ELF-1 (cell line): ENCODE measurements at places on chromosomes 16 and 17.

GRCh38 chr17:59786536-59787319, 79.3 kb downstream of the VMP1 start:
- DNase-seq: peak; percentile 89

DNA sequence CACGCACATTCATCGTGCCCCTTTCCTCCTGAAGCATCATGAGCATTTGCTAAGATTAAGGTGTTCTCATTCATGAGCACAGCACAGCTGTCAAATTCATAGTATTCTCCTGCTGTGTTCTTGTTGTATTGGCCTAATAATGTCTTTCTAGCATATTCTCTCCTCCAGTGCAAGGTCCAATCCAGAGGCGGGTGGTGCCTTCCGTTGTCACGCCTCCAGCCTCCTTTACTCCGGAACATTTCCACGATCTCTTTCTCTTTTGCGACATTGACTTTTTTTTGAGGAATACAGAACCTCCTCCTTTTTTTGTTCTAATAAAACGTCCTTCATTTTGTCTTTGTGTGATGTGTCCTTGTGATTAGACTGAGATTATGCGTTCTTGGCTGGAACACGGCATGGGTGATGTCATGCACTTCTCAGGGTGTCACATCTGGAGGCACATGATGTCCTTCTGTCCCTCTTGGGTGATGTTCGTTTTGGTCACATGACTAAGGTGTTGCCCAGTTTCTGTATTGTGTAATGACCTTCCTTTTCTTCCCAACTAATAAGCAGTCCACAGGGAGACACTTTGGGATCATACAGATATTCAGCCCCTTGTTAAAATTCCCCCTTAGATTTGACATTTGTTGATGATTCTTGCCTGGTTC, 66.3 kb downstream of the CLEC16A start:
- DNase-seq: no peak

GRCh38 chr16:55437625-55438024, 41.4 kb upstream of the MMP2 start:
- no peak for DNase-seq

DNA sequence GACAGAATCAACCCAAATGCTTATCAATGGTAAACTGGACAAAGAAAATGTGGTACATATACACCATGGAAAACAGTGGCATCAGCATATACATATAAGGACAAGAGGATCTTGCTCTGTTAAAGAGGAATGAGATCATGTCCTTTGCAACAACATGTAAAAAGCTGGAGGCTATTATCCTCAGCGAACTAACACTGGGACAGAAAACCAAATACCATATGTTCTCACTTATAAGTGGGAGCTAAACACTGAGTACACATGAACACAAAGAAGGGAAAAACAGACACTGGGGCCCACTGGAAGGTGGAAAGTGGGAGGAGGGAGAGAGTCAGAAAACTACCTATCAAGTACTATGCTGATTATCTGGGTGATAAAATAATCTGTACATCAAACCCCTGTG, 447.3 kb upstream of the MAF start:
- DNase-seq: no peak

- no peak for DNase-seq
Measured at GRCh38 chr16:74732707-74733350, 32.2 kb upstream of the MLKL start.

DNA sequence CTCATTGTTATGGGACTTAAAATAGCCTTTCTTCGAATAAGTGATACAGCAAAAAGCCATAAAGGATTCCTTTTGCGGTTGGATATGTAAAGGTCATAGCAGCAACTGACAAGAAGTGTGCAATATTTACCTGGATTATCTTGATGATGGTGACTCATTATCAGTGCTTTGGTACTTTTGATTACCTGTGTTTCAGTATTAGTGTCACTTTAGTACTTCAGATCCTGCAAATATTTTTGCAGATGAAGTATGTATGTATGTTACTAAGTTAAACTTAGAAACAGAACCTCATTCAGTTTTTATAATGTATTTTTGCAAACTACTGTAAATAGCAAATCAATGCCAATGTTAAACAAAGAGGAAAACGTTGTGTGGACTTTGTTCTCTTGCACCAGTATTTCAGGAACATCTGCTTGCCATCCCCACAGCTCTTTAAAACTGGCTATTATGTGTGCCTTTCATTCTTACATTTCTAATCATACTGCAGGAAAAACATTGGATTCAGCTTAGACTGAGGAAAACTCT, 10.5 kb downstream of the CNEP1R1 start:
- no peak for DNase-seq

DNA sequence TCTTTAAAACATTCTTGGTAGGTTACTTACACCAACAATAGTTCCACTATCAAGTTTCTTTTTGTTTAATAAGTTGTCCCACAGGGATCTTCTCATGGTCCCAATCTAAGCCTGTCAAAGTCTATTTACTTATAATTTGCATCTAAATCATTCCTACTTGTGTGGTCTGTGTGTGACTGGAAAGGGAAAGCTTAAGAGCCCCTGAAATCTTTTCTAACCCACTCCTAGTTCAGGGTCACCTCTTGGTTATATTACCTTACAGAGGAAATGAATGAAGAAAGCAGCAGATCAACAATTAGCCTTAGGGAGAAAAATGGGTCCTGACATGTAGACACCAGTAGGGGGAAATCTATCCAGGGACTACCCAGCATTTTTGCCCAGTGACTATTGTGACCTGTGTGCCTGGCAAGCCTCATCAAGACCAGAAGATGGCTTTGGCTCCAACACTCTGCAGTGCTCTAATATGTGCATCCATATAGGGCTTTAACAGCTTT, 110.4 kb upstream of the HAS3 start:
- peak; percentile 46 for DNase-seq

GRCh38 chr17:49003557-49004511, 6.6 kb downstream of the IGF2BP1 start:
- peak; percentile 60 for DNase-seq

DNA sequence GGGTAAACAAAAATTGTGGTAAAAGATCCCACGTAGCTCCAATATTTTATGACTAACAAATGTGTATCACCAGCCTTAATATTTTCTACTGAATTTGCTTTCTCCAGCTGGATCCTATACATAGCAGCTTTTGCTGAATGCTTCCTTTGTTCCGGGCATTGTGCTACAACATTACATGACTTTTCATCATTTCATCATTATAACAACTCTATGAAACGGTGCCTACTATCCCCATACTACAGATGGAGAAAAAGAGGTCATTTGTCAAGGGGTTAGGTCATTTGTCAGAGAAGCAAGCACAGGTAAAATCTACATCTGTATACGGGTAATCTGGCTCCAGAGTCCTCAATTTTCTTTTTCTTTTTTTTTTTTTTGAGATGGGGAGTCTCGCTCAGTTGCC, 74.3 kb downstream of the KANSL1 start:
- DNase-seq: no peak

DNA sequence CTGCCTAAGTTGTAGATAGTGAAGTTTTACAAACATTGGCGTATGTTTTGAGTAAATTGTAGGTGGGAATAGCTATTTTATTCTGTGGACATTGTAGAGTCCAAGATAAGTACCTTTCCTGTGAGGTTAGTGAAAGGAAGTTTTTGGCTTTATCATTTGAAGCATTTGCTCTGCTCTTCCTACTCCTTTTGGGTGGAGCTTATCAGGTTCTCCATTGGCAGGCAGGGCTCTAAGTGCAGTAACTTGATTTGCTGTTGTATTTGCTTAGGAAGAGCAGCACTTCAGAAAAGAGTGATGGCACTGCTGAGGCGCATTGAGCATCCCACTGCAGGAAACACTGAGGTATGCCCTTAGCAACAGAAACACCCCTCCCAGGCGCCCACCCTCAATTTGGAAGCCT, 70.1 kb downstream of the OMG start:
- DNase-seq: no peak

GRCh38 chr16:73142053-73142854, 94.3 kb upstream of the ZFHX3 start:
- DNase-seq: no peak

GRCh38 chr16:70418993-70419318, 19.9 kb downstream of the ST3GAL2 start:
- DNase-seq: no peak

DNA sequence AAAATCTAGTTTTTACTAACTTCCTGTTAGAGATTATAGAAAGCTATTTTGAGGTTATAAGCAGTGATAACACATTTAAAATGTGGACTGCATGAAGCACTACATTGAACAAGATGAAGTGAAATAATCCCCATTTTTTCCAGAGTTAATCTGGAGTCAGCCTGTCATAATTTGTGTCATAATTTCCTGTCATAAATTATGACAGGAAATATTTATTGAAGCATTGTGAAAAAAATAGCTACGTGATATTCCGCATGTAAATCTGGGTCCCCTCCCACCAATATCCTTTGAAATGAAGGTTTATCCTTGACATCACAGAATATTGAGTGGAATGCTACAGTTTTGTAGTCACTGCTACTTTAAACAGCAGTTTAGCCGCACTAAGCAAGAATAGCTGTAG, 40.1 kb downstream of the OMG start:
- DNase-seq: no peak

GRCh38 chr17:10316801-10317542, 55.8 kb downstream of the MYH13 start:
- peak; percentile 85 for DNase-seq

- no peak for DNase-seq
Measured at GRCh38 chr16:89579351-89579750, 3.8 kb downstream of the CPNE7 start.

GRCh38 chr17:73976147-73976546, 227.3 kb upstream of the RPL38 start:
- DNase-seq: peak; percentile 33

GRCh38 chr17:31609996-31610910, 218.8 kb downstream of the RAB11FIP4 start:
- no peak for DNase-seq

DNA sequence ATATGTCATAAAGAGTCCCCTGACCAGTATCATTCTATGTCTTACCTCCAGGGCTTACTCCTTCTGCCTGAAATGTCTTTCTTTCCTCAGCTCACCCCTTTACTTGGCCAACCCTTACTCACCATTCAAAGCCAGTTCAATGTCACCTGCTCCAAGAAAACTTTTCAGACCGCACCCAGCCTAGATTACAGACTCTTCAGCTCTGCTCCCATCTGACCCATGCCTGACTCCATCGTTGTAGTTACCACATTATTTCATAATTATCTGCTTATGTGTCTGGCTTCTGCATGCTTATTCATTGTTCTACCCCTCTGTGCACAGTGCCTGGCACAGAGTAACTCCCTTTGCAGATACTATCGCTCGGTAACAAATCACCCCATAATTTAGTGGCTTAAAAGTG, 62.5 kb upstream of the TOB1 start:
- DNase-seq: no peak

DNA sequence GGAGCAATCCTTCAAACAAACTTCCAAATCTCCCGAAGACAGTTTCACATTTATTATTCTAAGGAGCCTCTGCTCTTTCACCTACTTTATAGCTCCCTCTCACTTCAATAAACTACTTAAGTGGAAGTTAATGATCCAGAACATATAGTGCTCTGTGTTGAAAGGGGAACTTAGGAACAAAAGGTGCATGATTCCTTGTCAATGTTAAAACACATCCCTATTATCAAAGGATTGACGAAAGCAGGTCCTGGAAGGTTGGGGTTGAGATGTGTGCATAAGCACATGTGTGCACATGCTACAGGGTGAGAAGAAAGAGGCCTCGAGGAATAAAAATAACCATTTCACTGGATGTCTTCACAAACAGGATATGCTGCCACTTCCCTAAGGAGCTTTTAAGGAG, 170.3 kb downstream of the SLC39A11 start:
- DNase-seq: no peak

- DNase-seq: no peak
Measured at GRCh38 chr17:79633154-79633553, 22.3 kb upstream of the RBFOX3 start.

DNA sequence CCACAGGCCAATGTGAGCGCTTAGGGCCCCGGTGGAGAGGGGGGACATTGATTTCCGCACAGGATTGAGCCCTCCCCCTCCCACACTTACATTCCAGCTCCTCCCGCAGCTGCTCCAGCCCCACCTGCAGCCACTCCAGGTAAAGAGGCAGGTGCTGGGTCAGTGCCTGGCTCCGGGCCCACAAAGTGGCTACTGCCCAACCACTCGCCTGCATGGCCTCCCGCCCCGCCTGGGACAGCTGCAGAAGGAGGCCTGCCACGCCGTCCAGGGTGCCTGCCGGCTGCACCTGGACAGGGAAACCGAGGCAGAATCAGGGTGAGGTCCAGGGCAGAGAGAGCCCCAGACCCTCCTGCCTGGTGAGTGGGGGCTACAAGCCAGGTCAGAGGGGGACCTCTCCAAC, 46.3 kb downstream of the RMI2 start:
- peak; percentile 64 for DNase-seq

DNA sequence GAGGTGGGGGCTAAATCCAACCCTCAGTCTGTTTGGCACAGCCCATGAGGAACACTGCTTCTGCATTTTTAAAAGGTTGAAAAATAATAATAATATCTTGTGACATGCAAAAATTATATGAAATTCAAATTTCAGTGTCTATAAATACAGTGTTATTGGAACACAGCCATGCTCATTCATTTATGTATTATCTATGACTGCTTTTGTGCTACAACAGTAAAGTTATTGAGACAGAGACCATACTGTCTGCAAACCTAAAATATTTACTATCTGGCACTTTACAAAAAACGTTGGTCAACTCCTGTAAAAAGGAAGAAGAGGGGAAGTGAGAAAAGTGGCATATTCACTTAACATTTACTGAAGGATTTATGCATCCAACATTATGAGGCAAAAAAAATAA, 3.1 kb downstream of the ABCA5 start:
- DNase-seq: no peak

DNA sequence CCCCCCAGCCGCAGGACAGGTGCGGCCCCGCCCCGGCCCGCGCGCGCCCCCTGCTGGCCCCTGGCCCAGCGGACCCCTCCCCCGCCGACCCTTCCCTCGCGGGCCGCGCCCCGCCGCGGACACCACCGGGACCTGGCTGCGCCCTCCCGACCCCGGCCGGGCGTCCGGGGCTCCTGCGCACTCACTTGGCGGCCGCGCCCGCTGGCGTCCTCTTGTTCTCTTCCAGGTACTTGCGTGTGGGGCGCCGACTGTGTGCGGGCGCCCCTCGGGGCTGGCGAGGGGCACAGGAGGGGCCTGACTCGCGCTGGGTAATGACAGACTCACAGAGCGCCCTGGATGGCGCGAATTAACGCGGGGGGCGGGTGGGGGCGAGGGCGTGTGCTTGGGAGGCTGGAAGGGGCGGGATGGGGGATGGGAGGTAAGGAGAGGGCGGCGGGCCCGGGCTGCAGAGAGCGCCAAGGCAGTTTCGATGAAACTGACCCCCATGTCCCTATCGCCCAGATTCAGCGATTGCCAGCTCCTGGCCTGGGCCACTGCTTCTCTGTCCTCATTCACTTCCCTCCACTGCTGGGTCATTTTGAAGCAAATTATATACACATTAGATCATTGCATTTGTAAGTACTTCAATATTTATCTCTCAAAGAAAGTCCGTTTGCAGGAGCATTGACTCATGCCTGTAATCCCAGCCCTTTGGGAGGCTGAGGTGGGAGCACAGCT, 445 bp upstream of the DBNDD1 start:
- DNase-seq: peak; percentile 59

DNA sequence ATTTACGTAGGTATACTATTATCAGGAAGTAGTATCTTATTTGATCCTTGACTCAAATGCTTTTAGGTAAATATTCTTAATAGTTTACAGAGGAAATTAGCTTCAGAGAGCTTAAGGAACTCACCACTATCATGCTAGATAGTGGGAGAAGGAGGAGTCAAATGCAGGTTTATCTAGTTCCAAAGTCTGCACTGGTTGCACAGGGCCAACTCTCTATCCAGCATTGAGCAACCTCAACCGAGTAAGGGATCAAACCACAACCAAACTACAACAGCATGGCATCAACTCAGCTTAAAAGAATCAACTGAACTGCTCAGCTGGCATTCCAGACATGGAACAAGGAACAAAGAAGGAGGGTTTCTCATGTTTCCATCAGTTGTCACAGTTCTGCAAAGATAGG, 306.0 kb downstream of the MAF start:
- DNase-seq: no peak
